ENCODE measurements at places on chromosomes 2 and 18. TPM values are rescaled to one million over a fixed set of nuclear protein-coding genes. Genes with fewer than 3 reads are reported as not detected.

The SFTPB gene
- not detected for total RNA-seq

DNA sequence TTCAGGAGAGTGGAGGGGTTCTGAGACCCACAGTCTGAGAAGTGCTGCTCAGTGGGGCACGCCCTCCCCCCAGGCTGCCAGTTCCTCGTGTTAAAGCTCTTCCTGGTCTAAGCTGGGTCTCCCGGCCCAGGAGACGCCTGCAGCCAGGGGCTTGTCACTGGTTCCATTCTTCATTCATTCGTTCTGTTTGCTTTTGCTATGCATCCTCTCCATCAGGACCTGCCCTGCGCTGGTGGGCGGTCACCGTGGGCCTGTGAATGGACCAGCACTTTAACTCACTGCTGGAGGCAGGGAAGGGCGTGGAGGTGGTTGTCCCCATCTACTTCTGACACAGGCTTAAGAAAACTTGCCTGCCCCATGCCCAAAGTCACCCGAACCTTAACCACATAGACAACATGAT, 272.8 kb upstream of the HDAC4 start:
- H3K4me3 ChIP-seq, result no peak overlapping the region
- no peak for DNase-seq

The PARD6G gene
- 0.10 TPM for total RNA-seq

DNA sequence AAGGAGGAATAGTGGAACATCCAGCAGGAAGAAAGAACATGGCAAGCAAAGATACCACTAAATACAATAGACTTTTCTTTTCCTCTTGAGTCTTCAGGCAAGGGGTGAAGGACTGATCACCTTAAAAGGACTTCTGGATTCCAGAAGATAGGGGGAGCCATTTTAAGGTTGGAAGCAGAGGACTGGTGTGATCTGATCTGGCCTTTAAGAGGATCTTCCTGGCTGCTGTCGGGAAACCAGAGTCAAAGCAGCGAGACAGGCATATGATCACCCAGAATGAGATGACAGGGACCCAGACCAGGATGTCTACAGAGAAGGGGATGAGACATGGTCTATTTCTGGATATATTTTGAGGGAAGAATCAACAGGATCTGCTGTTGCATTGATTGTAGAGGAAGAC, 558.0 kb downstream of the STK39 start:
- no peaks in the 10 kb centered on the region for H3K27me3 ChIP-seq
- DNase-seq, result no peak
- no peaks in the 10 kb centered on the region for H3K36me3 ChIP-seq
- H3K4me3 ChIP-seq, result no peak overlapping the region
- H3K27ac ChIP-seq, result no peak overlapping the region

DNA sequence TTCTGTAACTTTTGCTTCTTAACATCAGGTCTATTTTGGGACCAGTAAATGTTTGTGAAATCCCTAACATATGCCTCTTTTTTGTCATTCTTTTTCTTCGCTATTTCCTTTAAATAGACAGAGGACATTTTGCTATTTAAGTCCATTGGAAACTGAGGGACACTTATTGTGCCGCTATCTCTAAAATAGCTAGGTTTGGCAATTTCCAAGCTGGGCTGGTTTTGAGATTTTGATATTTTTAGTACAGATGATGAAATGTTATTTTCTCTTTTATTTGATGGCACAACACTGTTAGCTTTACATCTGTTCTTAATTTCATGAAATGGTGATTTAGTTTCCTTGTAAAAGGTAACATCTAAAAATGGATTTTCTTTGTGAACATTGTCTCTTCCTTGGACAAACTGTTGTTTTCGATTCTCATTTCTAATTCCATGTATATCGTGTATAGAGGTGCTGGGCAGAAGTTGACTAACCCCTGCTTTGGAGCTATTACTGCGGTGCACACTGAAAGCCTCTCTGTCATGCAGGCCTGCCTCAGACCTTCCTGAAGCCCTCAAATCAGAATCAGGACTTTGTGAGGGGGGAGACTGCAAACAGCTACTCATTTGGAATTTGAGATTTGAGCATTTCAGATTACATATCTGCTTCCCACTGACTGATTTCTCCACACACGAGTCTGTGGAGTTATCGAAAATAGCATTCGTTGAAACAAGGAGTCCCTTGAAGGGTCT, 594 bp downstream of the RAD51AP2 start:
- DNase-seq, result no peak
- no peaks in the 10 kb centered on the region for H3K4me1 ChIP-seq
- no peak overlapping the region for H3K27ac ChIP-seq

All from activated T-helper 1 cell treated with anti-CD3 and anti-CD28 coated beads, Interleukin-12 subunit alpha, Interleukin-12 subunit beta, Interleukin-2, Interleukin-4 antibody, amounts not matched to agents 30 ng/mL and 10 ng/mL and 1 ng/mL, durations not matched to agents 14 hours and 24 hours and 36 hours (primary cell).